Activated naive CD8-positive, alpha-beta T cell treated with anti-CD3 and anti-CD28 coated beads, Interleukin-2, amount 10 ng/mL, durations not matched to agents 7 days and 5 days (primary cell): ENCODE measurements at places on chromosomes 7 and 10.

GRCh38 chr10:63094405-63094804 lies 38.7 kb upstream of the NRBF2 start:
- DNase-seq: no peak

DNA sequence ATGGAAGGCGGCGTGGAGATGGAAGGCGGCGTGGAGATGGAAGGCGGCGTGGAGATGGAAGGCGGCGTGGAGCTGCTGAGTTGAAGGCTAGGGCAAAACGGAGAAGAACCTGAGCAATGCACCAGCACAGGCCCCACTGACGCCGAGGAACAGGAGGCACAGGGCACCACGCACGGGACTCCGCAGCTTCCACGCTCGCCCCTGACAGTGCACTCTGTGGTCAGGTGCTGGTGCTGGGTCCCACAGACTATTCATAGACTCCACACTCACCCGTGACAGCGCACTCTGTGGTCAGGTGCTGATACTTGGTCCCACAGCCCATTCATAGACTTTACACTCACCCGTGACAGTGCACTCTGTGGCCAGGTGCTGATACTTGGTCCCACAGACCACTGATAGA lies 34.0 kb downstream of the CPXM2 start:
- no peak for DNase-seq

DNA sequence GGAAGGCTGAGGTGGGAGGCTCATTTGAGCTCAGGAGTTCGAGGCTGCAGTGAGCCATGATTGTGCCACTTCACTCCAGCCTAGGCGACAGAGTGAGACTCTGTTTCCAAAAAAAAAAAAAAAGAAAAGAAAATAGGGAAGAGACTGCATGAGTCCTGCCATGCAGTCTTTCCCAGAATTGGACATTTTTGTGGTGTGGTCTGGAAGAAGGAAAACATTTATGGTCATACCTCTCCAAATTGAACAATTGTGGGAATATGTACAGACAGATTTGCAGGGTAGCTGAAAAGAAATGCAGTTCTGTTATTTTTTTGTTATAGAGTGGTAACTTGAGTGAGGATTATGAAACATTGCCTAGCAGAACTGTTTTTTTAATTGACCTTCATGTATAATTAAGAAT lies 198.1 kb downstream of the AUTS2 start:
- DNase-seq: no peak

- no peak for DNase-seq
Observed at GRCh38 chr7:135672560-135673359, 10.4 kb downstream of the STMP1 start.

- no peak for DNase-seq
Observed at GRCh38 chr10:80196950-80197315, 8.4 kb downstream of the ANXA11 start.

DNA sequence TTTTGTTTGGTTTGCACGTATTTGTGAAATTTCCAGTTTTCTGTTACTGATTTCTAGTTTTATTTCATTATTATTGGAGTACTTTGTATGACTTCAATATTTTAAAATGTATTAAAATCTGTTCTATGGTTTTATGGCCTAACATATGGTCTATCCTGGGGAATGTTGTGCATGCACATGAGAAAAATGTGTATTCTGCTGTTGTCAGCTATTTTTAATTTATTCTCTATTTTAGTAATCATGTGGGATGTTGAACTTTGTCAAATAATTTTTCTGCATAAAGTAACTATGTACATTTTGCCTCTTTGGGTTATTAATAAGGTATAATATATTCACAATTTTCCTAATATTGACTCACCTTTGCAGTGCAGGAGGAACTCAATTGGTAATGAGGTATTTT lies 46.7 kb downstream of the EBLN1 start:
- DNase-seq: no peak

DNA sequence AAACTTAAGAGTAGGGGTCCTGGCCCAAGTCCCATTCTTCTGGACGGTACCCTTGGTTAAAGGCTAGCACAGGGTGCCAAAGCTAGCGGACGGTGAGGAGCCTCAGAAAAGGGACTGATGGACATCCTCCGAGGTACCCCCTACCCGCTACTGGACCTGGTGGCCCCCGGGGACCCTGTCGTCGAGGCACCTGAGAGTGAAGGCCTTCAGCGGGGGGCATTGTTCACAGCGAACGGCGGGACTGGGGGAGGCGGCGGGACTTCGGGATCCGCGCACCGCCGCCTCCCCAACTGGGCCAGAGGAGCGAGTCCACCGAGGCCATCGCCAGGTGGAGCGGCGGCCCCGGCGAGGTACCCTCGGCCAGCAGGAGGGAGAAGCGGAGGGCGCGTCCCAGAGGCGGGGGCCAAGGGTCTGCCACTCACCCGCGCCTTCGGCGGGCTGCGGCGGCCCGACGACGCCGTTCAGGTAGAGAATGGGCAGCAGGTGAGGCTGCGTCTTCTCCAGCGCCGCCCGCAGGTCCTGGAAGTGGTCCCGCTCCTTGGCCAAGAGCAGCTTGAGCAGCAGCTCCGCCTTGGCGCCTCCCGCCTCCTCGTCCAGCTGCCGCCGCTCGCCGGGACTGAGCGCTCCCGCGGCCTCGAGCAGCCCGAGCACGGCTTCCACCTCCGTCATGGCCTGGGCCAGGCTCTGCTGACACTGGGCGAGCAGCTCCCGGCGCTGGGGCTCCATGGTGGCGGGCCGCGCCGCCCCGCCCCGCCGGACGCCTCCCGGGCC lies 575 bp downstream of the DLG5 start:
- DNase-seq: no peak

DNA sequence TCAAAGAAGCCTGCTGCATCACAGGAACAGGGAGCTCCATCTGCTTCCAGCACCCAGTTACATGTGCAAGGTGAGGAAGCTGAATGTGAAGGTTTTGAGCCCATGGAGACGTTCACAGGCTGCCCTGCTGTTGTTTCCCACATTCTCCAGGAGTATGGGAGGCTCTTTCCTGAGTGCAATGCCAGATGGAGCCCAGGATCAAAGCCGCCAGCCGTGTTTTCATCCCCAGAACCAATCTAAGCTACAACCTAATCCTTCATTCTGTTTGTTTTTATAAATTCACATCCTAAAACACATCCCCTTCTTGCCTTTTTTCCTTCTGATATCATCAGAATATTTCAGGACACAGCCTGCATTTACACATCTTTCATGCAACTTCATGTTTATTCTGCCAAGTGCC lies 98.9 kb upstream of the PRR15 start:
- no peak for DNase-seq
